ENCODE measurements at places on chromosomes 1 and 21.

DNA sequence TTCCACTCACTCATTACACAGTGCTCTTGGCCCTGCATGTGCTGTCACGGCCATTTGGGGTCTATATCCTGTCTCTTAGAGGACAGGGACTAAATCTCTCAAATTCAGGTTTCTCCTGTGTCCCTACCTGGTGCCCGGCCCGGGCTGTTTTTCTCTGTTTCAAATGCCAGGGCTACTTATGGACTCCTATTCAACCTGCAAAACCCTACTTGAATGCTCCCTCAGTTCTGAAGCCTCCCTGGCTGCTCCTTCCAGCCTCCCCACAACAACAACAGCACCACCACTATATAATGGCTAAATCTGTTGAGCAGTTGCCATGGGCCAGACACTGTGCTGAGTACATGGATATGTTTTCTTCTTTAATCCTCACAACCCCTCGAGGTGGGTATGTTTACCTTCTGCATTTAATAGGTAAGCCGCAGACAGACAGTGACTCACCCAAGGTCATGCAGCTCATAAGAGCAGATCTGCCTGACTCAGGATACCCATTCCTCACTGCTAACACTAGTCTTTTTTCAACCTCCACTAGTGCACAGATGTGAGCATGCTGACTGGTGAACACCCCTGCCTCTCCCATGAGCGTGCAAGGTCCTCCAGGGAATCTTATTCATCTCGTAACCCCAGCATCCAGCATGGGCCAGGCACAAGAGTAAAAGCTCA, 29.9 kb downstream of the DHRS3 start:
- no peak for DNase-seq

- DNase-seq: no peak
These were observed 79.6 kb upstream of the BMP8A start for GRCh38 chr1:39411526-39412478.

- DNase-seq: no peak
These were observed 1015.4 kb downstream of the AMY1C start for GRCh38 chr1:104765085-104765484.

DNA sequence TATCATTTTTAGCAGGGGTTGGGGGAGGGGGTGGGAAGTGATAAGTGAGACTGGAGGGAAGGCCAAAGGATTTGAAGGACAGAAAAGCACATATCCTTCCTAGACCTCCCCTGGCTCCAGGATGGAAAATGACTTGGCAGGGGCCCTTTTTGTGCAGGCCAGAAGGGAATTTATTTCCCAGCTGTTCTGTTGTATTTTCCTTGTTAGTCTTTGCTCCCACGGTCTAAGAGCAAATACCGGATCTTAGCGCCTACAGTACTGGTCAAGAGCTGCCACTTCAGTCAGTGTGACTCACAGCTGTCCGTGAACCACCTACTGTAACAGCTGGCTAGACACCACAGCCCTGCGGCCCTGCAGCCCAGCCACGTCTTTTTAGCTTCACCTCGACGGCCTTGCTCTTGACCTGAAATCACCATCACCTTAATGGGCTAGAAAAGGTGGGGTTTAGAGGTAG, 51.0 kb upstream of the ERRFI1 start:
- DNase-seq: no peak

DNA sequence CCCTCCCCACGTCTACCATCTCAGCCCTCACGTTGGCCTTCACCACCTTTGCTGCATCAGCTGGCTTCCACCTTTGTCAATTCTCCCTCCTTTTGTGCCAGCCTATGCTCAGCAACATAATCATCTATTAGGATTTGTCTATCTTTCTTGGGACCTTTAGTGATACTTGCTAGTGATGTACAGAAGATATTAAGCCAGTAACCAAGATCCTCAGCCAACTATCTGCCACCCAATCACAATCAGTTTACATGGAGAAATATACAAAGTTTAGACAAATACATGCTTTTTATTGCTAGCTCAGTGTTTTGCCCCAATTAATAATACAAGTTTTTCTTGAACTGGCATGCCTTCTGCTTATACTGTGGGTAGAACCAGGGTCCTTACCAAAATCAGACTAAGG, 172.3 kb downstream of the TPR start:
- DNase-seq: no peak

DNA sequence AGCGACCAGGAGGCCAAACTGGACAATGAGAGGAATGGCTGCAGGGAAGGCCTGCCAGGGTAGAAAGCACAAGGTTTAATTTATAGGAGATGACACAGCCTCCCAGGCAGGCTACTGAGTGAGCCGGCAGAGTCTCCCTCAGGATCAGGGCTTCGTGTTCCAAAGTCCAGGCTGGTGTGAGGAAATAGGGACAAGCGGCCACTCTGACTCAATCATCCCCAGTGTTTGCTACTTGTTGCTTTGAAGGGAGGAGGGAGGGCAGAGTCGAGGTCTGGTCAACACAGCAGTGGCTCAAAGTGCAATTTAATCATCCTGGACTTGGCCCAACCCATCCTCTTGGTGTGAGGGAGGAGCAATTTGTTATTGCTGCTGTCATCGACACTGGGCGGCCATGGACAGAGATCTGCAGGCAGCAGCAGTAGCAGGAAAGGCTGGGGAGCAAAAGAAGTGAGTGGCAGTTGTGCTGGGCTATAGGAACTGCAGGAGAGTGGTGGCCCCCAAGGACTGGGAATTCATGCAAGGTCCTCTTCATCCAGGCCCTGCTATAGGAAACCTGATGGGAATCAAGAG, 27.5 kb downstream of the TBX15 start:
- no peak for DNase-seq

Data from NCI-H2081 treated with DMSO at 0.1 percent for 48 hours (cell line).